ENCODE measurements at places on chromosomes 3 and 15. TPM values are rescaled to one million over a fixed set of nuclear protein-coding genes. Genes with fewer than 3 reads are reported as not detected.

Gene CP
- total RNA-seq, result 0.42 TPM

Gene DNAJA4
- total RNA-seq, result not detected

Gene WDR49
- 5.4 TPM for total RNA-seq

Gene VGLL3
- total RNA-seq, result 6.1 TPM

Gene MKRN2OS
- not detected for total RNA-seq

Gene GP9
- total RNA-seq, result not detected

Gene GOLGA8A
- 93.4 TPM for total RNA-seq

DNA sequence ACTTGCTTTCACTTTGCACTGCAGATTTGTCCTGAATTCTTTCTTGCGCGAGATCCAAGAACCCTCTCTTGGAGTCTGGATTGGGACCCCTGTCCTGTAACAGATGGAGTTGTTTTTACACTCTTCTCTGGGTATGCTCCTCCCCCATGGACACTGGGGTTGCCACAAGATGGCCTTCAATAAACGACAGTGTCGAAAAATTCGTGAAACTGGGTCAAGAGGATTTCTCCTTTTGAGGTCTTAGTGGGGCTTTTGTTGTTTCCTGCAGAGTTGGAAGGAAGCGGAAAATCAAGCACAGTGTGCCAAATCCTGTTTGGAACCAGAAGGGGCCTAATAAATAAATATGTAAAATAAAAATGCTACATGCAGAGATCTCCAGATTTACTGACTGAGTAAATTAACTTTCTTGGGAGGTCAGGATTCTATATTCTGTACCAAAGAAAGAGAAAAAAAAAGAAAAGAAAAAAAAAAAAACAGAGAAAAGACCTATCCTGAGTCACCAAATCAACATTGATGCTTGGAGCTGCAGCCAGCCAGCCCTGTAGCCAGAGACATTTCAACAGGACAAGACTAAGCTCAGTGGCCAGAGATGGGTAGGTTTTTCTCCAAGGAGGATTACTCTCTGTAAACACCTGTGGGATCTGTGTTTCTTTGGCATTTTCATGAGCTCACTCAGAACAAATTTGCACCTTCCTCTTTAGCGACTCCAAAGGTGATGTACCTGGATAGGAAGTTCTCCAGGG is 24.8 kb downstream of the CCDC80 start:
- peaks cover 31% of the 10 kb centered on the region for H3K4me1 ChIP-seq
- H3K36me3 ChIP-seq, result peaks cover 19% of the 10 kb centered on the region
- peak overlapping the region; percentile 7 for H3K4me3 ChIP-seq
- peak overlapping the region; percentile 57 for H3K27ac ChIP-seq
- no peak for DNase-seq
- H3K27me3 ChIP-seq, result no peaks in the 10 kb centered on the region

- H3K27me3 ChIP-seq, result peaks cover 71% of the 10 kb centered on the region
- H3K36me3 ChIP-seq, result no peaks in the 10 kb centered on the region
Measured at GRCh38 chr15:100341750-100342560, at the start of gene ADAMTS17. Gene ADAMTS17, minus strand, starts transcription at chr15:100341975. Its CDS starts 76 bp downstream, at chr15:100341899.

GRCh38 chr15:63403254-63403945 is 21.8 kb upstream of the CA12 start:
- no peaks in the 10 kb centered on the region for H3K36me3 ChIP-seq
- no peak overlapping the region for H3K4me3 ChIP-seq
- no peaks in the 10 kb centered on the region for H3K27me3 ChIP-seq
- H3K27ac ChIP-seq, result no peak overlapping the region
- no peak for DNase-seq

GRCh38 chr15:68230157-68231100 is 901 bp upstream of the CLN6 start:
- H3K4me1 ChIP-seq, result peaks cover 42% of the 10 kb centered on the region
- no peak for DNase-seq
- H3K27ac ChIP-seq, result peak overlapping the region; percentile 62

DNA sequence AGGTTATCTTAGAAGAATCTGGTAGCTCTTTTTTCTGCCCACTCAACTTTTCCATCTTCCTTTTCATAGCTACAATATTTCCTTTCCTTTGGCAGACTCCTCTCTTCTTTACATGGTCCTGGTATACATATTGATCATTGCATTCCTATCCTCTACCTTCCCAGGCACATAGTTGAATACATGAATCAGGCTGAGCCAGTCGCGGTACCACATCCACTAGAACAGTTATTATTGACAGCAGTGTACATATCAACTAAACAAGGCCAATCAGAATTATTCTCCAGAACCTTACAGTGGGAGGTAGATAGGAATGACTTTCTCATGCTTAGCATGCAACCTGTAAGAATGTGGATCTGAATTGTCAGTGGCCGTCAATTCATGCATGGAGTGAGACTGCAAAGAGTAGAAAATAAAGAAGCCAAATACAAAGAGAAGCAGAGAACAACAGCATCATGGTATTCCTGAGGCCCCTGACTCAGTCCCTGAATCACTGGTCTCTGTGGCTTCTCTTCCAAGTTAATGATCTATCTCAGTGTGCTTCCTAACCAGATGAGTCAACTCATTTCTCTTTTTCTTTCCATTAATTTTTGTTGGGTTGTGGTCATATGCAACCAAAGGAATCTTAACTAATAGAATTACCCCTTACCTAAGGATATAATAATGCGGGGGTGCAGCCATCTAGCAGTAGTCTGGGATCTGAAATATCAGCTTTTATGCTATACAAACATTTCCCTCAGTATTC is 60.9 kb upstream of the DCBLD2 start:
- no peaks in the 10 kb centered on the region for H3K27me3 ChIP-seq
- H3K4me3 ChIP-seq, result no peak overlapping the region
- no peaks in the 10 kb centered on the region for H3K36me3 ChIP-seq
- no peak for DNase-seq
- no peak overlapping the region for H3K27ac ChIP-seq
- no peaks in the 10 kb centered on the region for H3K4me1 ChIP-seq

DNA sequence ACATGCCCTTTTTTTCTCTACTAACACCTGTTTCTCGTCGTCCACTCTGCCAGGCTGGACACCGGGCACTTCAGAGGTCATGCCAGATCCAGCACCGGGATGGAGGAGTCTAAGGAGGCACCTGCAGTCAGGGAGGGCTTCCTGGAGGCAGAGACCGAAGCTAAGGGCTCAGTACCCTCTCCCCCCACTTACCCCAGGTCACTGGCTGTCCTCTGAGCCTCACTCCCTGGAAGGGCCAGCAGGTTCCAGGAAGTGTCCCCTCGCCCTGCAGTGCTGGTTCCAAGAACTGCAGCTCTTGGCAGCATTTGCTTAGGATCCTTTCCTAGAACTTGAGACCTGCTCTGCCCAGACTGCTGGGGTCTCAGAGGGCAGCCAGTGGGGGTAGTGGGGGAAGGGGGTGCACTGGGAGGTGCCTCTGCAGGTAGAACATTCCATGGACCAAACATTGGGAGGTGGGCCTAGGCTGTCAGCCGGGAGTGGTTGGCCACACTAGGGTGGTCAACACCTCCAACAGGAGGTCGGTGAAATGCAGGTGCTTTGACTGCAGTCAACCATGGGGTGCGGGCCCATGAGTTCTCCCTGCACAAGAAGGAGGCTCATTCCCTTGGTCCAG is 11.3 kb downstream of the CISH start:
- DNase-seq, result no peak
- H3K27ac ChIP-seq, result no peak overlapping the region
- H3K4me1 ChIP-seq, result peaks cover 5% of the 10 kb centered on the region

DNA sequence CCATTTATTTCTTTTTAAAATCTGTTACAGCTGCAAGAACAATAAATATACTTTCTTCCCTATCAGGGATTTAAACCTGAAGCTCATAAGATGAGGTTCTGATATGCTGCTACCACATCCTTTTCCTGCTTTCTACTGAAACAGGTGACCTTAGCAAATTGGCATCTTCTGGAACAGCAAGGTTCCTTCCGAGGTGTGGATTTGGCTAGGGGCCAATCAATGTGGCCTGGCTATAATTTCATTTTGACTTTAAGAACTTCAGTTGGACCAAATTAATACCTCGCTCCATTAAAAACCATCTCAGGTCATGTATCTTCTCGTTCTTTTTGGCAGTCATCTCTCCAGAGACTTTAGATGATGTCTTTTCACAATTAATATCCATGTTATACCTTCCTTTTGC is 53.4 kb upstream of the C3orf80 start:
- no peaks in the 10 kb centered on the region for H3K4me1 ChIP-seq
- no peak for DNase-seq
- no peaks in the 10 kb centered on the region for H3K36me3 ChIP-seq
- H3K4me3 ChIP-seq, result no peak overlapping the region
